ENCODE measurements at places on chromosomes 3 and 15.

DNA sequence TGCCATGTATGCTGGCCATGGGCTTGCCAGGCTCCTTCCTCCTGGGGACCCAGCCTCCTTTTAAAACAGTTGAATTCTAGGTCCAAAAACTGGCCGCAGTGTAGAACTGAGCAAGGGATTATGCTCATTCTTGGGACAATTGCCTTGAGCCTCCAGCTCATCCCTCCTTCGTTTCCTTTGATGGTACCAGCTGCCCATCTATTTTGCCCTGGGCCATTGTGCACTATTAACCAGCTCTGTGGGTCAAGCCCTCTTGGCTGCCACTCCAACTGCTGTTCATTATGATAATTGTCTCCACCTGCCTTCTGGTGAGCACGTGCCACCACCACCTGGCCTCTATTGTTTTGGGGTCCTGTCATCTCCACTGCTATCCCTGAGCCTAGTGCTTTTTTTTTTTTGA, 75.8 kb upstream of the SYN2 start:
- DNase-seq, result no peak

- DNase-seq, result no peak
Observed at GRCh38 chr15:100284701-100285100, 57.1 kb downstream of the ADAMTS17 start.

DNA sequence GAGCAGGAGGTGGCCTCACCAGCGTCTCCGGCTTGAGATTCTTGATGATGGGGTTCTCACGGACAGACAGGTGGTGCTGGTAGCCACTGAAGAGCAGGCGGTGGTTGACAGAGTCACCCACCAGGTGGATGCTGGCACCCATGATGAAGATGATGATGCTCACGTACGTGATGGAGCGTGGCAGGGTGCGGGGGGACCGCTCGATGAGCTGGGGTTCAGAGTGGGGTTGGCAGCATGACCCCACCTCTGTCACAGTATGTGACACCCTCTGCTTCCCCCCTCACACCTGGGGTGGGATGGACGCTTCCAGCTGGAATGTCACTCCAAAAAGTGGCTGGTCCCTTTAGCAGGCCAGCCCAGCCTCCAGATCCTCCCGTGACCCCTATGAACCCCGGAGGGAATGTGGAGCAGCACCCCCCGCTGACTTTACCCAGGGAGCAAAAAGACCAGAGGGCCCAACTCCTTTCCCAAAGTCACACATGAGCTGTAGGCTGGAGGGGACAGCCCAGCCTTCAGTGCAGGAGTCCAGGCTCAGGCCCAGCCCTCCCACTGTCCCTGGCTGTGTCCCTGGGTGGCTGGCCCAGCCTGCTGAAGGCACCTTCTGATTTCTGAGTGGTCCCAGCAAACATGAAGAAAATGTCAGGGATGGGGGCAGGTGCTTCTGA, 6.7 kb upstream of the CALML4 start:
- DNase-seq, result no peak

DNA sequence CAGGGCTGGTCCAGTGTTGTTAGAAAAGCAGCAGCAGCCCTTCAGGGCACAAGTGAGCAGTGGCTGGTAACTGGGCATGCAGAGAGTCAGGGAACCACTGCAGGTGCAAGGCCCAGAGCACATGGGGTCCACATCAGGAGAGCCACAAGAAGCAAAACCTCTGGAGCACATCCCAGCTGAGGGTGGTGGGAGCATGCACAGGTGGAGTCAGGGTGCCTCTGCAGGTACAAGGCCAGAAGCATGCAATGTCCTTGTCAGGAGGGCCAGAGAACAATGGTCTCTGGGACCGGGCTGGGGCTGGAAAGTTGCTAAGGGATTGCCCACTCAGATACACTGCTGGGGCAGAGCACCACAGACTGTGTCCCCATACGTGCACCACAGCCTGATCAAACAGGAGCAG, 226.1 kb upstream of the UBE2E2 start:
- no peak for DNase-seq

GRCh38 chr3:127492426-127492825, 98.1 kb downstream of the TPRA1 start:
- no peak for DNase-seq

DNA sequence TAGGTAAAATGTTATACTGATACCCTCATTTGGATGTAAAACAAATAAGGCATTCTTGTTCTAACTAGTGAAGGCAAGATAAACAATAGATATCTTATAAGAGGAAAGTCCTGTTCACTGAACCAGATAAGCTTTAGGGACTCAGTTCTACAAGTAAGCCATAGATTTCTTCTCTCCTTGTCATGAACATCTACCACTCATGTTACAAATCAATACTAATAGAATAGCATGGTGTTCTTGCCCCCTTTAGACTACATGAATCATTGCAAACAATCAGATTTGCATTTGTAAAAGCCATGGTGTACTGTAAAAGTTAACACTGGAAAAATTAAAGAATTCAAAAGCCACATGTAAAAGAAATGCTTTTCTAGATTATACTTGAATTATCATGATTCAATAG, 500.1 kb downstream of the NLGN1 start:
- DNase-seq, result no peak

DNA sequence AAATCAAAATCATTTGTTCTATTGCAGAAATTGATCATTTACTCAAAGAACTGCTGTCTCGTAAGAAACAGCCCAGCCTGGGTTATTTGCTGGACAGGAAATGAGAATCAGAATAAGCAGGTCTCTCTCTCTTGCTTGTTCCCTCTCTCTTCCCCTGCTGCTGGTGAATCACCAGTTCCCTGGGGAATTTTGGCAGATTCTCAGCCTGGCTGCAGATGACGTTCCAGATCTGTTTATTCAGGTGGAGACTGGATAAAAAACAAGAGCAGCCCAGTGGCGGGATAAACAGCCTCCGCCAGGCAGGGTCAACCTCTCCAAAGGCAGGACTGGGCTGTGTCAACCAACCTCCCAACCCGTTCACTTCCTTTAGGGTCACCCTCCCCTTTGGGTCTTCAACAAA, 72.1 kb downstream of the LRIG1 start:
- DNase-seq, result peak; percentile 98

- DNase-seq, result no peak
Observed at GRCh38 chr3:197504641-197505121, 51.1 kb downstream of the BDH1 start.

DNA sequence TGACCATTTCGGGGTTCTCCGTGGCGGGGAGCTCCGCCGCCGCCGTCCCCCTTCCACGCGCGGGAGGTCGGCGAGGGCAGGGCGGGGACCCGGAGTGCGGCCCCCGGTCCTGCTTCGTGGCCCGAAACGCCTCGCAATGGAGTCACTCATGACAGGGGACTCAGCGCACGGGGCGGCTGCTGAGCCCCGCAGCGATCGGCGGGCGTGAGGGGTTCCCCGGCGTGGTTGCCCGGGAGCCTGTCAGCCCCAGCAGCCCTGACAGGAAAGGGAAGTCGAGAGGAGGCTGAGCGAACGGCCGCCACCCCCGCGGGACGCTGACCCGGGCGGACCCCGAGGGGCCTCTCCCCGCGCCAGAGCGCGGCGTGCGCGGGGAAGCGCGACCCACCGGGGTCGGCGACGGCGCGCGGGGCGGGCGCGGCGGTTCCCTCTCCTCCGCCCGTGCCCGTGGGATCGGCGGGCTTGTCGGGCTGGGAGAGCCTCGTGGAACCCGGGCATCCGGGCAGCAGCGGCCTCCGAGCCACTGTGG, 564 bp upstream of the PIGZ start:
- peak; percentile 49 for DNase-seq

DNA sequence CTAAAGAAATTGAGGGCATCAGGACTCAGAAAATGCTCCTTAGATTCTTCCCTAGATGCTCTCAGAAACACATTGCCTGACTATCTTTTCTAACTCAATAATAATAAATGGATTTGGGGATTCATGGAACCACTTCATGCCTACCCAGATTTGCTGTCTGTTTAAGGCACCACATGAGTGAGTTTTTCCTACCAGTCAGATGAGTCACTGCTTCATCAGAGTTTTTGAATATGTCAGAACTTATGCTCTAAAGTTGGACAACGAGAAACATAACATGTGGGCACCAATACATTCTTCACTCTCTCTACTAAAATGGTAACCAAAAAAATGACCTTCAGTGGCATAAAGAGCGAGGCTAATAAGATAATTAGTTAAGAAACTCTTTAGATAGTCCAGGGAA, 1135.1 kb downstream of the TUSC7 start:
- peak; percentile 10 for DNase-seq

GRCh38 chr3:56754741-56755417, 46.9 kb downstream of the ARHGEF3 start:
- DNase-seq, result no peak

- no peak for DNase-seq
Observed at GRCh38 chr15:78623786-78624497, 3.1 kb upstream of the CHRNA3 start.

GRCh38 chr15:101276501-101277037, 716 bp downstream of the SELENOS start:
- no peak for DNase-seq

DNA sequence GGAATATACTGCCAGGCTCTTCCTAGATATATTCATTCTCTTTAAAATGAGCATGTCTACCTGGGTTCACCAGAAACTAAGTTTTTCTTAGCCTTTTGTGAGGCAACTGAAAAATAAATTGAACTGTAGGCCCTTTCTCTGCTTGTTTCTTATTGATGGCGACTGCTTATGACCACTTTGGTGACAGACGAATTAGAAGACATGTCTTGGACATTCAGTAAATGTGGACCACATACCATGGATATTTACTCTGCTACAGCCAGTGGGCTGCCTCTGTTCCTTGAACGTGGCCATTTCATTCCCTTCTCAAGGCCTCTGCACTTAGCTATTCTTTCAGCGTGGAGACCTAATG, 603 bp upstream of the SELENOK start:
- no peak for DNase-seq

DNA sequence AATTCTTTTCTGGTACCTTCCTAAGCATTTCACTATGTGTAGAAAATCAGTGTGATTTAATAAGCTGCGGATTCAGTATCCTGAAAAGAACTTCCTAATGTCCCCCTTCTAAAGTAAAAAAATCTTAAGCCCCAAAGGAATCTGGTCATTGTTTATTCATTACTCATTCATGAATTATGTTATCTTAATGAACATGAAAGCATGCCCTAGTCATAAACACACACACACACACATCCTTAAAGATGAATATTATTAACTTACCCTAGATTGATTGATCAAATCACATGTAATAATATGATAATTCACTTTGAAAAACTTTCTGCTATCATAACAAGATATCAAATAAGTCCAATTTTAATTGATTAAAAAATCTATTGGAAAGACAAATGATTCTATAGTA, 96.4 kb upstream of the BFSP2 start:
- no peak for DNase-seq

DNA sequence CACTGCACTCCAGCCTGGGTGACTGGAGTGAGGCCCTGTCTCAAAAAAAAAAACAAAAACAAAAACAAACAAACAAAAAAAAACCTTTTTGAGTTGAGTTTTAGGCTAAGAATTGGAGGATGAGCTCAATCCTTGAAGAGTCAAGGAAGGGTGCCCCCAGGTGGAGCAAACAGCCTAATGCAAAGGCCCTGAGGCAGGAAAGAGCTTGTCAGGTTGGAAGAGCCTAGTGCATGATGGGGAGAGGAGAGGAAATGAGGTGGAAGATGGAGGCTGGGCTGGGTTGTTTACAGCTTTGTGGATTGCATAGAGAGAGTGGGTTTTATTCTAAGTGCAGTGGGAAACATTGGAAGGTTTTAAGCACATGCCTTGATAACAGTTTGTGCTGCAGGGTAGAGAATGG, 2.1 kb upstream of the SNX22 start:
- no peak for DNase-seq

DNA sequence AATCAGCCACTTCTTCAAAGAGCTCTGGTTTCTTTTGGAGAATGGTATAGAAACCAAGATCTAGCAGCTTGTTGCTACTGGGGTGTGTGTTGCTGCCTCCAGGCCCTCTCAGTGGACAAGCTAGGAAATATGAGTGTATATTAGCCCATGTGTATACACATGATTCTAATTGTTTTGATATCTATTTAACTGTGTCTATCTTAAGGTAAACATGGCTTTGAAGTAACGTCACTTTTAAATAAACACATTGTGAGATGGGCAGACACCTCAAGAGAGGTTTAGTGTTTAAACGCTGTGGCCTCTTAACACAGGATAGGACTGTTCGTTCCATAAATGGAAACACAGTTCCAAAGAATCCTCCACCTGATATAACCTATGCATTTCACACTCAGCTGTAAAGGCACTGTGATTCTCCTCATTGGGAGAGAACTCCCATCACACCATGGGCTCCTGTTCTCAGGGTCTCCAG, 87.0 kb downstream of the GMPS start:
- DNase-seq, result no peak

DNA sequence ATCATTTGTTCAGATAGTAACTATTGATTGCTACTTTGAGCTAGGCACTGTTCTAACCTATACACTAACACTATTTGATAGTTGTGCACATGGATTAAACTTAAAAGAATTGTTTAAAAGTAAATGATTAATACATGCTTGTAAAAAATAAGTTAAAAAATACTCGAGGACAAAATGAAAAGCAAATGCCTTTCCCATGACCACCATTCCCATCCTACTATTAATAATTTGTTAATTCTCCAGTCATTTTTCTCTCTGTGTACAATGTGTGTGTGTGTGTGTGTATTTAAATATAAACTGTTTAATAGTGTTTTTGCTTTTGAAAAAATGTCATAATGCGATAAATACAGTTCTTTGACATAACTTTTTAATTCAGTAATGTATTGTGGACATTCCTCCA, 78.7 kb upstream of the KCNMB2 start:
- DNase-seq, result no peak

GRCh38 chr3:171831936-171832335, 11.2 kb upstream of the TMEM212 start:
- DNase-seq, result peak; percentile 57

DNA sequence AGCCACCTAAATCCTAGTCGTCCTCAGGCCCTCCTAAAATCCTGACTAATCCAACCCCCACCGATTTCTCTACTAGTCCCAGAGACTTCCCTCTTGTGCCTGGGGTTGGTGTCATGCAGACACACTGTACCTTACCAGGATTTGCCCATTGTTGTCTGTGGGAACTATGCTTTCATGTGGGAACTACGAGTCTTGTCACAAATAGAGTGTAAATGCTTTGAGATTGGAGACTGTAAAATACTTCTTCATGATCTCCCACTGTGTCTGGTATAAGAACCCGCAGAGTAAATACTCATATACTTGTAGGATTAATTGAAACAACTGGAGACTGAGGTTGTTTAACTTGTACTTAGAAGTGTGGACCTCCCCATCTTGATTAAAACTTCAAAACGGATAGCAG, 11.2 kb downstream of the B3GNT5 start:
- DNase-seq, result no peak

GRCh38 chr3:165403666-165404065, 207.5 kb upstream of the SLITRK3 start:
- DNase-seq, result no peak

DNA sequence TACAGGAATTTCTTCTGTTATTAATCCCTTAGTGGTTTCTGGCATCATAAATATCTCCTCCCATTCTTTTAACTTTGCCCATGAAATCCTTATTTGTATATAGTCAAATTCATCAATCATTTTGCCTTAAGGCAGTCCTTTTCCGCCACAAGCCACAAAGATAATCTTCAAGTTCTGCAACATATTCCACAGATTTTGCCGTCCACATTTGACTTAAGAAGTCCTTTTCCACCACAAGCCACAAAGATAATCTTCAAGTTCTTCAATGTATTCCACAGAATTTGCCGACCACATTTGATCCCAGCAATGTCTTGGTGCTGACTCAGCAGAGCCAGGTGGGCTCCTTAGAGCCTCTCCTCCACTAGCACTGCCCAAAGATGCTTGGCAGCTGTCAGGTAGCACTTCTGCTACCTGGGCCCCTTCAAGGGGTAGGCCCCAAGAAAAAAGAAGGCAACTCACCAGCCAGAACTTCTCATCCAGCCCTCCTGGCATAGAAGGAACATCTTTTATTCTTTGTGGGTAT, 35.0 kb downstream of the SEC22C start:
- DNase-seq, result no peak

GRCh38 chr3:27312044-27312668, 57.0 kb downstream of the NEK10 start:
- DNase-seq, result peak; percentile 63
